Glomerular endothelial cell (primary cell): ENCODE measurements at places on chromosomes 1 and 21. TPM values are rescaled to one million over a fixed set of nuclear protein-coding genes. Genes with fewer than 3 reads are reported as not detected.

- DNase-seq, result no peak
These were observed 30.5 kb downstream of the RHBG start for GRCh38 chr1:156399355-156400125.

GRCh38 chr1:208343226-208343625 lies 99.0 kb upstream of the PLXNA2 start:
- DNase-seq, result no peak

GRCh38 chr21:33975548-33976081 lies 60.0 kb upstream of the ATP5PO start:
- no peak for DNase-seq

DNA sequence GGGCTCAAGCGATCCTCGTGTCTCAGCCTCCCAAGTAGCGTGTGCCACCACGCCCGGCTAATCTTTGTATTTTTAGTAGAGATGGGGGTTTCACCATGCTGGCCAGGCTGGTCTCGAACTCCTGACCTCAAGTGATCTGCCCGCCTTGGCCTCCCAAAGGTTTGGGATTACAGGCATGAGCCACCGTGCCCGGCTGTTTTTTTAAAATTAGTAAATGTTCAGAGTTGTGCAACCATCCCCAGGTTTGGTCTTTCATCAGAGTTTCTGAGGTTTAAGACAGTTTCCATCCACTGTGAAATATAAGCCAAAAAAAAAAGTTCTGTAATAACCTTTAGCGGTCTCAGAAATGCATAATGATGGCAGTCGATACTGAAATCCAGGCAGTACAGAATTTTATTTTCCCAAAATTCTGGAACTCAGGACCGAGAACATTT lies 550 bp upstream of the SYT11 start:
- DNase-seq, result no peak

GRCh38 chr1:4647391-4647790 lies 7.0 kb upstream of the AJAP1 start:
- DNase-seq, result no peak

GRCh38 chr1:163528710-163529348 lies 207.1 kb downstream of the NUF2 start:
- DNase-seq, result peak; percentile 7

- no peak for DNase-seq
These were observed 17.1 kb upstream of the SPSB1 start for GRCh38 chr1:9275567-9276034.

DNA sequence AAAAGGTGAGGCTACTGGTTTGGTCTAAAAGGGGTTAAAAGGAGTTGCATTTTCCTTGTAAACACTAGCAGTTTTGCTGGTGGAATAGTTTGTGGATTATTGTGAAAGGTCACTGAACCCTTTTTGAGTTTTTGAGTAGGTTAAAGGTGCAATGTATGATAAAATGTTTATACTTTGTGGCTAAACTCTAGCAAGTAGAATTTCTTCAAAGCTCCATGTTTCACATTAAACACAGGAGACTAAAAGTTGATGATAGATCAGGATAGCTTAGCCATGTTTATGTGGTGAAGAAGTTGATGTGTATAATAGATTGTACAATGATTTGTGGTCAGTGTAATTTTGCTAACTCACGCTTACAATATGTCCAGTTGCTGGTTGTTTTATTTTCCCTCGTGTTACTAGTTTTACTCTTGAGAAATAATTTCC lies 13.1 kb downstream of the ZNF326 start:
- DNase-seq, result no peak

DNA sequence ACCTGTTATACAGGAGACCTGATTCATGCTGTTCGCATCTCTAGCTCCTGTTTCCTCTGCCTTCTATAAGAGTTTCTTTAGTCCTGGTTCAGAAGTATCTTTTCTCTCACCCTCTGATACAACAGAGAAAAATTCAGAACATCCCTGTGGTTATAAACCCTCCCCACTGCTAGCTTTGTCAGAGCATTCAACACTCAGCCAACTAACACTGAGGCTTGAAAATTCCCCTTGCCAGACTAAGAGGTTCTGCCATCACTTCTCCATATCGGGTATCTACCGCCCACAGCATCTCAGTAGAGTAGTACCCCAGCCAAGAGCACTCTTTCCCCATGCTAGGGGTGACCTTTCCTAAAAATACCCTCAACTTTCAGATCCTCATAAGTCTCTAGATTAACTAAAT lies 19.6 kb upstream of the PIK3R3 start:
- no peak for DNase-seq

DNA sequence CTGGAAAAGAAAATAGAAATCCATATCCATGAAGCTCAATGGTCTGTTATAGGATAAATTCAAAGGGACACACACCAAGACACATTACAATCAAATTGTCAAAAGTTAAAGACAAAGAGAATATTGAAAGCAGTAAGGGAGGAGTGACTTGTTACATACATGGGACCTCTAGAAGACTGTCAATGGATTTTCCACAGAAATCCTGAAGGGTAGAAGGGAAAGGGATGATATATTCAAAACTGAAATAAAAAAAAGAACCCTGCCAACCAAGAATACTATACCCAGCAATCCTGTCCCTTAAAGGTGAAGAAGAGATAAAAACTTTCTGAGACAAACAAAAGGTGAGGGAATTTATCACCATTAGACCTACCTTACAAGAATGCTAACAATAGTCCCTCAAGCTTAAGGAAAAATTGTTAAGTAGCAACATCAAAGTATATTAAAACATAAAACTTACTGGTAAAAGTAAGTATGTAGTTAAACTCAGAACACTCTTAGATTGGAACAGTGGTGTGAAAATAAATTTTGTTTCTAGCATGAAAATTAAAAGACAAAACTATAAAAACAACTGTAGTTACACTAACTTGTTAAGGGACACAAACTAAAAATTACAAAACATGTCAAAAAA lies 103.2 kb upstream of the APP start:
- DNase-seq, result no peak

DNA sequence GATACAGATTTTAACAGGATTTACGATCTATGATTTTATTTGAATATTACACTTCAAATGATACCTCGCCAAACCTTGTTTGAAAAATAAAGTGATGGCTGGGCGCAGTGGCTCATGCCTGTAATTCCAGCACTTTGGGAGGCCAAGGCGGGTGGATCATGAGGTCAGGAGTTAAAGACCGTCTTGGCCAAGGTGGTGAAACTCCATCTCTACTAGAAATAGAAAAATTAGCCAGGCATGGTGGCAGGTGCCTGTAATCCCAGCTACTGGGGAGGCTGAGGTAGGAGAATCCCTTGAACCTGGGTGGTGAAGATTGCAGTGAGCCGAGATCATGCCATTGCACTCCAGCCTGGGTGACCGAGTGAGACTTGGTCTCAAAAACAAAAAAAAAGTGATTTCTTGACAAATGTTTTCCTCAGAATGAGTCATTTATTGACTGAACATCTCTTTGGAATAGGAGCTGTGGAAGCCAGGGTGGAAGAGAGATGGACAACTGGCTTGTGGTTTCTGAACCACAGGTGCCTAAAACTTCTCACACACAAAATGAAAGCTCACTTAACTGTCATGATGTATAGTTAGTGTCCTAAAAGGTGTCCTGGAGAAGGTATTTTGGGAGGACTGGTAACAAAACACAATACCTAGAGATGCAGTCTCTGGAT lies 11.9 kb downstream of the PKNOX1 start:
- no peak for DNase-seq

DNA sequence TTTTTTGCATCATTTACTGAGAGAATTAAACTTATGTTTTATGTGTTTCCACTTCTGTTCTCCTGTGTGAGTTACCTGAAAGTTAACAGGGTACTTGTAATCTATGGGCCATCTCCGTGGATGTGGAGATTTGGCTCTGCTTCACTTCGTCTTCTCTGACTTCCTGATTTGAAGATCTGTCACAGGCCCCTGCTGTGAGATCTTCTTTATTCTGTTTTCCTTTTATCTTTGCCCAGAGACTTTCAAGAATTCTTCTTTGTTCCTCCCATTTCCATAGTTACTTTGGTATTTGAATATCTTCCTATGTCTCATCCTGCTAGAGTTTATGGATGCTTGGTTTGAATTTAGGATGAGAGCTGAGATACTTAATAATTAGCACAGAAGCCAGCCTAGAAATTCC lies 35.4 kb upstream of the PKN2 start:
- DNase-seq, result no peak

DNA sequence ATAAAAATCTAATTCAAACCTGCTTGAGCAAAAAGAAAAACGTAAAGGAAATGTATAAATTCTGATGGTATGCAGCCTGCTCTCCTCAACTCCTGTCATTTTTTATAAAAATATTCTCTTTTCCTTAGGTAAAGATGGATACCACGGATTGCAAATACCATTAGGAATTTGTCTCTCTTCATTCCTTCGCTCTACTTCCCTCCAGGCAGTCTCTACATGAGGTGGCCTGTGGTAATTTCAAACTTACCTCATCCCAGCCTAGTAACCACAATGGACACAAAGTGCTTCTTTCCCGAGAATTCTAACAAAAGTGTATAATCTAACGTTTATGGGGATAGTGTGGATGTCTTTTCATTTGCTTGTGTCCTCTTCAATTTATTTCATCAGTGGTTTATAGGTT lies 239.5 kb upstream of the LRRC7 start:
- no peak for DNase-seq

DNA sequence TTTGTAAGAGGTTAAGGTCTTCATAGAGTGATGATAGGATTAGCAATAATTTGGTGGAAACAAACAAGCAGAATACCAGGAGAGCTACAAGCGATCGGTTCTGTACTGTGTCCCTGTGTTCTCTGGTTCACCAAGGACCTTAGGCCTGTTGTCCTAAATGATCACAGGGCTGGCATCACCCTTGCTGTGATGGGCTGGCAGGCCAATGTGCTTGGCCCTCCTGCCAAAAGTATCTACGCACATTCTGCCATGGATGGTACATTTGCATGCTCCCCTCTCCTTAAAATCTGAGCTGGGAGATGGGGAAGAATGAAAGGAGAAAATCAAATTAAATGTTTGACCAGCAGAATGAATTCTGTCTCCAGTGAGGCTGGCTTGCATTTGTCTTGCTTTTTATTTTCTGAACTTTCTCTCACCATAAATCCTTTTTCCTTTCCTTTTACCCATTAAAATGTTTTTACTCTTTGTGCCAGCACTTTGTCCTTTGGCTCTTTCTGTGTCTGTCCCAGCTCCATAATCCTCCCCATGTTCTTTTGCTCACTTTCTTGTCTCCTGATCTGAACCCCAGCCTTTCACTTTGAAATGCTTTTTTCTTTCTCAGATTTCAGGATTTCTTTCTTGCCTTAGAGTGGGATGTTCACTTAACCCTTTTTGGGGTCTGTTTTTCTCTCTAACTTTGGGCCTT lies 51.7 kb downstream of the PBX1 start:
- DNase-seq, result no peak

DNA sequence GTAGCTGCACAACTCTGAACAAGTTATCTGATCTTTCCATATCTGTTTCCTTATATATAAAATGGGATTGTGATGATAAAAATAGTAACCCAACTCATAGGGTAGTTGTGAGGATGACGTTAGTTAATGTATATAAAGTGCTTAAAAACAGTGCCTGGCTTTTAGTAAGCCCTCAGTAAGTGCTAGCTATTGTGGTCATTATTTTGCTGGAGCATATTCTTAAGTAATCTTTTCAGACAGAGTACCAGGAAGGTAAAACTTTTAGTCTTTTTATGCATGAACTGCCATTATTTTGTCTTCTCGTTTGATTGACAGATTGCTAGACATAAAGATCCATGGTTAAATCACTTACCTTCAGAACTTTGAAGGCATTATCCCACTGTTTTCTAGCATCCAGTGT lies 62.5 kb upstream of the SIM2 start:
- no peak for DNase-seq

DNA sequence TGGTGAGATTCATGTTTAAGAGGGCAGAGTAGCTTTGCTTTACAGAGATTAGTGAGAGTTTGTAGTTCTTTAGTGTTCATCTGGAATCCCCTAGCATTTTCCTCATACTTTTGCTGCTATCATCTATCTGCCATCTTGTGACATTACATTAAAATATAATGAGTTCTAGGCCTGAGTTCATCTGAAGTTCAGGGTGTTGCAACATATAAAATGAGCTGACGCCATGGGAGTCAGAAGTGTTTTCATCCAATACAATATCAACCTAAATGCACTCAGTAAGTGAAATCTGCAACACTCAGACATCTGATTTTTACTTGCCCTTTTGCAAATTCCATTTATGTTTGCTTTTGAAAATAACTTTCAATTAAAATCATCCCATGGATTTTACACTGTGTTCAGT lies 153.8 kb downstream of the NTNG1 start:
- DNase-seq, result no peak

DNA sequence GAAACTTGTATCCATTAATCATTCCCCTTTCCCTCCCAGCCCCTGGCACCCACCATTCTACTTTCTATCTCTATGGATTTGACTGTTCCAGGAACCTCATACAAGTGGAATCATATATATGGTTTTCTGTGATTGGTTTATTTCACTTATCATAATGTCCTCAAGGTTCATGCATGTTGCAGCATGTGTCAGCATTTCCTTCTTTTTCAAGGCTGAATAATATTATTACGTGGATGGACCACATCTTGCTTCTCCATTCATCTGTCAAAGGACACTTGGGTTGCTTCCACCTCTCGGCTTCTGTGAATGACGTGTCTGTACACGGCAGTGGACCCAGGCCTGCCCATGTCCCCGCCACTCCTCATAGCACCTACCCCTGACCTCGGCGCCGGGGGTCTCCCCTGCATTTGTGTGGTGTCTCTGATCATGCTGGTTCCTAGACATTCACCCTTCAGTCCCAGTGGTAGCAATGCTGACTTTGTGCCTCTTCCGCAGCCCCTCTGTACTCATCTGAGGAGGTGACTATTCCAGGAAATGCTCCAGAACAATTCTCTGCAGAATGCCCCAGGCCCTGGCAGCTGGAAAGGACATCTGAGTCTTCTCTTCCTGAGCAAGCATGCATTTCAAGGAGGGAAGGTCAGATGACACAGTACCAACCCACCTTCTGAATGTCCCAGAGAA lies 136.9 kb downstream of the PSMG1 start:
- no peak for DNase-seq

DNA sequence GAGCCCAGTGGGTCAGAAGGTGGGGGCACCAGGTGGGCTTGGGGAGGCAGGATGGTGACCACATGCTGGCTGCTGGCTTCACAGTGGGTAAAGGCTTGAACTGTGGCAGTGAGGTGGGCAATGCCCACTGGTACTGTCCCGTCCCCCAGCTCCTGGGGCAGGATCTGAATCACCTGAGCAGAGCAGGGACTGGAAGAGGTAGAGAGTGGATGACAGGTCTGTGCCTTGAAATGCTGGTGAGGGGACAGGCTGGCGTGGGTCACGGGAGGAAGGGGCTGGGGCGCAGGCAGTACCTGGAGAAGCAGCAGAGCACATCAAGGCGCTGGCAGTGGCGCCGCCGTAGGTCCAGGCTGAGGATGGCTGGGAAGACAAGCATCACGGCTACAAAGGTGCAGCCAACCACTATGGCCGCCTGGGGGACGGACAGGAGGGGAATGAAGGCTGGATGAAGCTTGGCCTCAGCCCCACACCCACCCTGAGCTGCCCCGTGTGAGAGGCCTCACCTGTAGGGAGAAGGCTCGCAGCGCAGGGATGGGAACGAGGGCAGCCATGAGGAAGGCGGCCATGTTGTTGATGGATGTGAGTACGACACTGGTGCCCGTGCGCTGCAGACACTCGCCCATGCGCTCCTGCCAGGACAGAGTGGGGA lies 14.9 kb downstream of the PTCH2 start:
- no peak for DNase-seq

Gene S100A6
- total RNA-seq, result 581 and 1,075 TPM in 2 replicates

Gene ZYG11A
- total RNA-seq, result 0.35 and 0.73 TPM in 2 replicates

Gene LCE1C
- total RNA-seq, result not detected in 2 replicates

Gene RGS4
- 99.0 and 351 TPM in 2 replicates for total RNA-seq

Gene GJB5
- not detected in 2 replicates for total RNA-seq

Gene EFNA1
- 77.9 and 195 TPM in 2 replicates for total RNA-seq

Gene HSD3B2
- total RNA-seq, result not detected in 2 replicates

Gene SLC37A1
- total RNA-seq, result 13.6 and 26.8 TPM in 2 replicates

Gene OR2G2
- total RNA-seq, result not detected in 2 replicates

Gene MRPS21
- total RNA-seq, result 42.3 and 48.4 TPM in 2 replicates

Gene CACNA1E
- not detected in 2 replicates for total RNA-seq
